ENCODE measurements at places on chromosomes 1 and 21. TPM values are rescaled to one million over a fixed set of nuclear protein-coding genes. Genes with fewer than 3 reads are reported as not detected.

The HCRTR1 gene
- not detected for total RNA-seq

The IGSF9 gene
- total RNA-seq: 0.25 TPM

The NR1I3 gene
- total RNA-seq: not detected

The XCL2 gene
- total RNA-seq: not detected

The LUZP1 gene
- 24.2 TPM for total RNA-seq

The CA6 gene
- not detected for total RNA-seq

The FMO2 gene
- not detected for total RNA-seq

The TAS1R3 gene
- total RNA-seq: not detected

The FABP3 gene
- total RNA-seq: 2.7 TPM

The ALX3 gene
- not detected for total RNA-seq

The PLEKHG5 gene
- total RNA-seq: 11.2 TPM

The KCNT2 gene
- 1.9 TPM for total RNA-seq

The FBLIM1 gene
- total RNA-seq: 156 TPM

The MIXL1 gene
- not detected for total RNA-seq

The VHLL gene
- total RNA-seq: not detected

The CCDC27 gene
- not detected for total RNA-seq

The TNNI3K gene
- total RNA-seq: not detected

The SERPINC1 gene
- total RNA-seq: not detected

The KCNE1 gene
- total RNA-seq: 0.32 TPM

The ENTREP3 gene
- 8.1 TPM for total RNA-seq

The HES2 gene
- 0.47 TPM for total RNA-seq

The RHCE gene
- 1.4 TPM for total RNA-seq

The PHF13 gene
- 22.3 TPM for total RNA-seq

The SYPL2 gene
- 0.05 TPM for total RNA-seq

The OR10J1 gene
- not detected for total RNA-seq

All from M059J (cell line).